ENCODE measurements at places on chromosomes 13 and 19.

GRCh38 chr19:40251244-40251643 lies 24.8 kb upstream of the CCNP start:
- no peak for DNase-seq

DNA sequence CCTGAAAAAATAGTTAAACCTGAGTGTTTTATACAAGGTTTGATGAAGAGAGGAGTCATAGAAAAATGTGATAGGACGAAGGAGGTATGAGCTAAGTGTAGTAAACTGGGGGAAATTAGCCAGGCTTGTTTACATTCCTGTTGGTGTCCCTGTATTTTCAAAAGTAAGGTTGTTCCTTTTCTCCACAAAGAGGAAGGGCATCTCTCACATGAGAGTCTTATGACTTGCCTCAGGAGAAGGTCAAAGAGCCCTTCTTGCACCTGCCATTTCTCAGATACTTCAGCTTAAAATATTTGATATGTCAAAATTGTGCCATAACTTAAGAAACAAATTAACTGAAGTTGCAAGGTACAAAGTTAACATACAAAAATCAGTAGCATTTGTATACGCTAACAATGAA lies 3.6 kb upstream of the N4BP2L2 start:
- no peak for DNase-seq

GRCh38 chr13:101982903-101983302 lies 418.9 kb downstream of the FGF14 start:
- no peak for DNase-seq

DNA sequence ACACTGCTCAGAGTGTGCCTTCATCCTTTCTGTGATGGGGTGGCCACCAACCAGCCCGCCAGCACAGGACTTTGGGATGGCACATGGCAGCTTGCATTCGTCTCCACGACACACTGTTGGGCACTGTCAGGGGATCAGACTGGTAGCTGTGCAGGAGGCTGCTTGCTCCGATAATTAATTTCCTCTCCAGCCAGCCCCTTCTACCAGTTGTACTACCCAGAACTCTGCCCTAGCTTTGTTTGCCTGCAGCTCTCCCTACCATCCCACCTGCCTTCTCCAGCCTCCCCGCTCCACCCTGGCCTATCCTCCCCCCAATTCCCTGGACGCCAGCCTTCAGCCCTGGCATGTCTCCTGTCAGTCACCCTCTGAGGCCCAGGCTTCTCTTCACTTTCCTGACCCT lies 228.3 kb downstream of the TSHZ3 start:
- no peak for DNase-seq

DNA sequence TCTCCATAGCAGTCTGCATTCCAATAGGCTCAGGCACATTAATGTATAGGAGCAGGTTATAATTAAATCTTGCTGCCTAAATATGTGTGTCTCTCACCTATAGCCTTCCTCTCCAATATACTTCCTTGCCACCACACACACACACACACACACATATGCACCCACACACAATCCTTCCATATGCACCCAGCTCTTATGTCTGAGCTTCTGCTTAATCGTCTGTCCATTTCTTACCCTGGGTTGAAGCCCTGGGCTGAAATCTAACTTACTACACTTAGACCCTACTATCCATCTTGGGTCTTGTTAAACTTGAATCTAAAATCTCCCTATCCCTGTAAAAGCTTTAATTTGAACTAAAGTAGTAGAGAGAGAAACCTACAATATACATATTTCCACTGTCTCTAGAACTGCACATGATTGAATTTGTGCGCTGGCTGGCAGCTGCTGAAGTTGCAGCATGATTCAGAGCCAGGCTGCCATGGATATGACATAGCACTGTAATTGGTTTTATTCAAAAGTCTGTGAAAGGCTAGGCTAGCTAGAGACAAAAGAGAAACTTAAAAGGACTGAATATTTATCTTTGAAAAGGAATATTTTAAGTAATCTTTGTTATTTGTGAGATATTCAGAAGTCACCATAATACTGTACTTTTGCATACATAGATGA lies 25.7 kb upstream of the FREM2 start:
- peak; percentile 41 for DNase-seq

DNA sequence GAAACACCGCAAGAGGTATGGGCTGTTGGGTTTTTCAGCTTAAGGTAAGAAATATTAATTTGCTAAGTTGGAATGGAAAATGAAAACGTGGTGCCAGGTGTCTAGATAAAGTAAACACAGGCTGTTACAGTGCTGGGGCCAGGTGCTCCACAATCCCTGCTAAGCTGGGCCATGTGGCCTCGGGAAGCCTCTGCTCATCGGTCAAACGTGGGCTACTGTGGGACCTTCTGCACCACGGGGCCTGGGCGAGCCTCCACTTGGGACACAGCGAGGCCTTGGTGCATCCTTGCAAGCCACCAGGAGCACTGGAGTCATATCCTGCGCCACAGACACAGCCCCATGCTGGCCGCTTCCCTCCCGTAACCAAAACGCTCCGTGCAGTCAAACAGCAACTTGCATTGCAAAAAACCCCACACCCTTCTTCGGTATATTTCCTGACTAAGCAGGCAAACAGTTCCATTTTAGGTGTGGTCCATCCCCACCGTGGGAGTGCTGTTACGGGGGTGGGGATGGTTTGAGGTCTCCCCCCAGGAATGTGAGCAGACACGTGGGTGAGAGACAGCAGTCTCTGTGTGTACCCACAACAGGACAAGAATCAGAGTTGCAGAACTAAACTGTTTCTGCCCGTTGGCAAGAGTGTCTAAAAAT lies 96.3 kb upstream of the SOX1 start:
- no peak for DNase-seq

DNA sequence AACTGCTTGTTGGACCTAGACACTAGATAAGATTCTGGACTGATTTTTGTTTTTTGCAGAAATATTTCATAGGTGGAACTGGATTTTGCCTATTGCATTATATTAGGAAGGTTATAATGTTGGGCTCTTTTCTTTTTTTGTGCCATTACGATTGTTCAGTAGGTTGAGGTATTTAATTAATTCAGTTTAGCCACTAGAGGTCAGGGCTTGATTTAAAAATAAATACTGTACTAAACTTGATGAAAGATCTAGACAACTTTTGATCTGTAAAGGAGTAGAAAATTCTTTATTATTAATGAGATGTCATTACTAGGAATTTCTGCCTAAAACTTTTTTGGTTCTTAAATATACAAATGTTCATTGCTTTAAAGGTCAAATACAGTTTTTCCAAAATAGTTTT lies 15.2 kb upstream of the SUPT20H start:
- peak; percentile 48 for DNase-seq

- DNase-seq: no peak
These were observed 732 bp upstream of the MAP1S start for GRCh38 chr19:17718550-17718946.

- DNase-seq: peak; percentile 21
These were observed 3.3 kb upstream of the CLPP start for GRCh38 chr19:6358003-6358402.

DNA sequence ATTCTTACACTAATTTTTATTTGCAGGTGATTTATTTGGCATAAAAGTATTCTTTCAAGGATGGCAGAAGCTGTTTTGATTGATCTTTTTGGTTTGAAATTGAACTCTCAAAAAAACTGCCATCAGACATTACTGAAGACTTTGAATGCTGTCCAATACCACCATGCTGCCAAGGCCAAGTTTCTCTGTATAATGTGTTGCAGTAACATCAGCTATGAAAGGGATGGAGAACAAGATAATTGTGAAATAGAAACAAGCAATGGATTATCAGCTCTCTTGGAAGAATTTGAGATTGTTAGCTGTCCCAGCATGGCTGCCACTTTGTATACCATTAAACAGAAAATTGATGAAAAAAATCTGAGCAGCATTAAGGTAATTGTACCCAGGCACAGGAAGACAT lies 1.2 kb downstream of the LACC1 start:
- DNase-seq: peak; percentile 16

- no peak for DNase-seq
These were observed 142.2 kb upstream of the ZNF507 start for GRCh38 chr19:32203161-32203560.

DNA sequence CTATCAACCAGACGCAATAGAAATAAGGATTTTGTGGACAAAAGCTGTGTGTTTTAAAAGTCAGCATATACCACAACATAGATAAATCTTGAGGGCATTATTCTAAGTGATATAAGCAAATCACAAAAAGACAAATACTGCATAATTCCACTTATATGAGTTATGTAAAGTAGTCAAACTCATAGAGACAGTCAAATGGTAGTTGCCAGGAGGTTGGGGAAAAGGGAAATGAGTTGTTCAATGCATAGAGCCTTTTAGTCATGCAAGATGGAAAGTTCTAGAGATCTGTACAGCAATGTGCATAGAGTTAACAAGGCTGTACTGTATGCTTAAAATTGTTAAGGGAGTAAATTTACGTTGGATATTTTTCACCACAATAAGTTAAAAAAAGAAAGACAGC lies 244.7 kb downstream of the DCT start:
- DNase-seq: no peak

DNA sequence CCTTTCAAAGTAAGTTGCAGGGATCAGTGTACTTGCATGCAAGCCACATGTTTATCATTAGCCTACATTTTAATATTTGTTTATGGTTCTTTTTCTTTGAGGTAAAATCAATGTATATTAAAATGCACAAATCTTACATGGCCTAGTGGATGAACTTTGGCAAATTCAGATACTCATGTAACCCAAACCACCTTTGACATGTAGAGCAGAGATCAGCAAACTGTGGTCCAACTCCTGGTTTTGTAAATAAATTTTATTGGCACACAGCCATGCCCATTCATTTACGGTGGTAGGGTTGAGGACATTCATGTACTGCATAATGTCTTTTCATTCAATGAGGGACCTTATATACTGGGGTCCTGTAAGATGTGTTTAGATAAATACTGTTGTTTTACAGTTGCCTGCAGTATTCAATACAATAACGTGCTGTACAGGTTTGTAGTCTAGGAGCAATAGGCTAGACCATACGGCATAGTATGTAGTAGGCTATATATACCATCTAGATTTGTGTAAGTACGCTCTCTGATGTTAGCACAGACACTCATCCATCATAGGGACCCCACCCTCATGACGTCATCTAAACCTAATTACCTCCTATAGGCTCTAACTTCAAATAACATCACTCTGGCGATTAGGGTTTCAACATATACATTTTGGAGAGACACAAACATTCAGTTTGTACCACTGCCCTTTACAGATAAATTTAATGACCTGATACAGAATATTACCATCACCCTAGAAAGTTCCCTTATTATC lies 5.7 kb downstream of the NDFIP2 start:
- no peak for DNase-seq

- DNase-seq: peak; percentile 60
These were observed 676.7 kb upstream of the SPRY2 start for GRCh38 chr13:81017513-81018152.
